Endothelial cell of coronary artery (primary cell): ENCODE measurements at places on chromosomes 1 and 21. TPM values are rescaled to one million over a fixed set of nuclear protein-coding genes. Genes with fewer than 3 reads are reported as not detected.

Gene FAM72D
- 0.94 and 1.3 TPM in 2 replicates for total RNA-seq

Gene ICOSLG
- total RNA-seq: 0.54 and 1.3 TPM in 2 replicates

Gene CCDC17
- total RNA-seq: 0.54 and 1.1 TPM in 2 replicates

Gene HMGCS2
- total RNA-seq: not detected in 2 replicates

Gene FAM110D
- total RNA-seq: 2.5 and 4.0 TPM in 2 replicates

Gene ATP6V1G3
- total RNA-seq: not detected in 2 replicates

Gene OLIG2
- total RNA-seq: not detected in 2 replicates

Gene TFAP2E
- total RNA-seq: 0.09 TPM in 1 of 2 replicates, not detected in the other

Gene JTB
- 87.4 and 92.9 TPM in 2 replicates for total RNA-seq

Gene SLC30A10
- total RNA-seq: not detected in 2 replicates

Gene AQP10
- total RNA-seq: not detected in 2 replicates

Gene LRRC53
- not detected in 2 replicates for total RNA-seq

Gene CAPN9
- not detected in 2 replicates for total RNA-seq

Gene COL8A2
- 0.09 and 1.3 TPM in 2 replicates for total RNA-seq

Gene GBP2
- 29.8 and 52.1 TPM in 2 replicates for total RNA-seq

Gene USP33
- total RNA-seq: 52.9 and 63.5 TPM in 2 replicates

Gene C1orf185
- total RNA-seq: not detected in 2 replicates

Gene PLA2G2A
- not detected in 2 replicates for total RNA-seq

Gene TMEM82
- total RNA-seq: not detected in 2 replicates

Gene APCS
- not detected in 2 replicates for total RNA-seq

Gene CREB3L4
- 5.9 and 6.2 TPM in 2 replicates for total RNA-seq

Gene STUM
- not detected in 2 replicates for total RNA-seq

Gene HES5
- 0.47 TPM in 1 of 2 replicates, not detected in the other for total RNA-seq

Gene RIPK4
- 10.0 TPM in 1 of 2 replicates, not detected in the other for total RNA-seq

Gene SIPA1L2
- 19.8 and 23.9 TPM in 2 replicates for total RNA-seq

Gene SPRR2B
- total RNA-seq: not detected in 2 replicates

Gene TRIM17
- not detected in 2 replicates for total RNA-seq

Gene SLC22A15
- 0.09 and 0.47 TPM in 2 replicates for total RNA-seq

Gene FOXO6
- 0.18 and 0.19 TPM in 2 replicates for total RNA-seq

Gene MYOG
- not detected in 2 replicates for total RNA-seq

Gene HCN3
- 0.56 and 0.90 TPM in 2 replicates for total RNA-seq

Gene CFHR1
- 0.28 TPM in 1 of 2 replicates, not detected in the other for total RNA-seq

Gene CD101
- under 0.01 and 0.09 TPM in 2 replicates for total RNA-seq

Gene SLC9A1
- total RNA-seq: 10.5 and 20.2 TPM in 2 replicates

Gene CTBS
- total RNA-seq: 3.0 and 5.2 TPM in 2 replicates

Gene BRINP2
- not detected in 2 replicates for total RNA-seq

Gene DNALI1
- 1.5 and 3.1 TPM in 2 replicates for total RNA-seq

Gene LRRC7
- total RNA-seq: under 0.01 TPM in 1 of 2 replicates, not detected in the other

Gene SPRR3
- not detected in 2 replicates for total RNA-seq

Gene ACTL8
- total RNA-seq: not detected in 2 replicates

Gene PLA2G2E
- total RNA-seq: not detected in 2 replicates

Gene AHCTF1
- total RNA-seq: 25.6 and 33.0 TPM in 2 replicates

Gene GRHL3
- not detected in 2 replicates for total RNA-seq

Gene L1TD1
- total RNA-seq: not detected in 2 replicates

Gene FMO2
- 0.47 TPM in 1 of 2 replicates, not detected in the other for total RNA-seq

Gene PLEKHN1
- 0.19 and 0.36 TPM in 2 replicates for total RNA-seq

Gene ARHGAP30
- total RNA-seq: under 0.01 TPM in 1 of 2 replicates, not detected in the other

Gene PLCH2
- under 0.01 and 0.09 TPM in 2 replicates for total RNA-seq

Gene MINDY1
- total RNA-seq: 5.7 and 10.5 TPM in 2 replicates

Gene RAB25
- total RNA-seq: not detected in 2 replicates

Gene AGPAT3
- 26.6 and 48.9 TPM in 2 replicates for total RNA-seq

Gene NCF2
- total RNA-seq: 0.09 TPM in 1 of 2 replicates, not detected in the other

Gene IL6R
- 2.9 and 3.1 TPM in 2 replicates for total RNA-seq

Gene ZSWIM5
- 0.54 and 0.56 TPM in 2 replicates for total RNA-seq

Gene FCRL4
- not detected in 2 replicates for total RNA-seq

Gene ATP5PO
- 180 and 269 TPM in 2 replicates for total RNA-seq

Gene NKAIN1
- total RNA-seq: under 0.01 TPM in 1 of 2 replicates, not detected in the other

Gene RBM11
- not detected in 2 replicates for total RNA-seq

Gene KCNJ9
- total RNA-seq: not detected in 2 replicates
